ENCODE measurements at places on chromosomes 1 and 21. TPM values are rescaled to one million over a fixed set of nuclear protein-coding genes. Genes with fewer than 3 reads are reported as not detected.

DNA sequence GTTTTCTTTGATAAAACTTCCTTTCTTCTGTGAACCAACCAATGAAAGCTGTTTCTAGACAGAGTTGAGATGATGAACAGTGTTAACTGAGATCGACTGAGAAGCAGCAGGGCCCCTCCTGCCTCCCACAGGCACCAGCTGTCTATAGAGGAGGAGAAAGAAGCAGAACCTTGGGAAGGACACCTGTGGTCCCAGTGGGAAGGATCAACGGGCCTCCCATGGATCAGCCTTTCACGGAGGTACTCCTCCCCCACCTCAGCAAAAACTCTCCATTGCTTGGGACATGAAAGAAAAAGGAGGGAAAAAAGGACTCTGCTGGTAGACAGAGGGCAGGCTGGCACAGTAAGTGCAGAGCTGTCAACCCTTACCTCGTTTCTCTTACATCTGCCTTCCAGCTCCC is 40.5 kb downstream of the PLPPR5 start:
- DNase-seq: no peak

- no peak for DNase-seq
Observed at GRCh38 chr1:61487801-61488200, 237.1 kb downstream of the TM2D1 start.

DNA sequence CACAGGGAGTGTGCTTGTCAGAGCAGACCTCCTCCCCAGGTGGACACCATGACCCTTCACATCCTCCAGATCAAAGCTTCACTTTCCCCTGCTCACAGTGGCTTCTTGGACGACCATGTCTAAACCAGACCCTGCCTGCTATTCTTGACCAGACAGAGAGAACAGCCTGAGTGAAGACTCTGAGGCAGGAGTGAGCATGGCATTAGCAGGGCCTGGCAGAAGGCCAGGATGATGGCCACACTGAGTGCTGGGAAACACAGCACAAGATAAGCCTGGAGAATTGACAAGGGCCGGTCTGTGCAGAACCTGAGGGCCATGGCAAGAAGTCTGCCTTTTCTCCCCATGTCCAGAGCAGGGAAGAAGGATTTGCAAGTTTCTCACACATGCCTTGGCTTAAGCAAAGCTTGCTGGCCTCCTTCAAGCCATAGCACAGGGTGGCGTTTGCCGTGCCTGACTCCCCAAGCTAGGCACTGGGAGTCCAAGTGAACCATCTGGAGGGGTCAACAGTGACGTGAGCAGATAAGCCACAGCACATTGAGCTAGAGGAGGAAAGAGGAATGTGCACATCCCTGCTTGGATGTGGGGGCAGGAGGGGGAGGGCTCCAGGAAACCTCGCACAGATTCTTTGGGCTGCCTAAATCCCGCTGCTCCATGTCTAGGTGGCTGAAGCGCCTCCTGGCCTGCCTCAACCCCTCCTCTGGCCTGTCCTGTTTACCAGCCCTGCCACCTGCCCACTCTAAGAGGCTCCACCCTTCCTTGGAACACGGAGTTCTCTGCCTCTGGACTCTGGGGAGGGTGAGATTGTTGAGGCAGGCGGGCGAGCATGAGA is 87.1 kb downstream of the CD58 start:
- no peak for DNase-seq

DNA sequence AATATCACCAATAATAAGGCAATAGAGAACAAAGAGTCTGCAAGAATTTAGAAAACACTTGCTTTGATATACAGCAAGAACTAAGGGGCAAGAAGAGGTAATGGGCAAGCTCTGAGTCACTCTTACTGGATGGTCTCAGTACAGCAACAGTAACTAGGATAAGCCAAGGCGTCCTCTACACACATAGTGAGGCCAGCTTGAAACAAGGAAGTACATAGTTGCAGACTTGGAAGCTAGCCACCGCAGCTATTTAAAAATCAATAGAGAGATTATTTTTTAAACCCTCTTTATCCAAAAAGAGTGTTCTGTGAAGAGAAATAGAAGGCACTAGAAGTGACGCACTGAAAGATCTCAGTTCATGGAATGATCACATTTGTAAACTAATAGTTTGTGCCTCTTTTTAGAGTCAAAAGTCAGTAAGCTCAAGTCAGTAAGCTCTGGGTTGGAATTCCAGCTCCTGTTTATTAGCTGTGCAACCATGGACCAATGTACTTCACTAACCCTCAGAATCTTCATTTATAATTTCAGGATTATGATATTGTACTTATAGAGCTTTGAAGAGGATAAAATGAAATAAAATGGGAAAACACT is 118.6 kb downstream of the AKT3 start:
- DNase-seq: no peak

- no peak for DNase-seq
Observed at GRCh38 chr1:76465030-76465429, 390.5 kb downstream of the ST6GALNAC3 start.

- no peak for DNase-seq
Observed at GRCh38 chr1:201448990-201449389, 20.0 kb downstream of the PHLDA3 start.

- no peak for DNase-seq
Observed at GRCh38 chr1:6691507-6691906, 10.1 kb downstream of the DNAJC11 start.

DNA sequence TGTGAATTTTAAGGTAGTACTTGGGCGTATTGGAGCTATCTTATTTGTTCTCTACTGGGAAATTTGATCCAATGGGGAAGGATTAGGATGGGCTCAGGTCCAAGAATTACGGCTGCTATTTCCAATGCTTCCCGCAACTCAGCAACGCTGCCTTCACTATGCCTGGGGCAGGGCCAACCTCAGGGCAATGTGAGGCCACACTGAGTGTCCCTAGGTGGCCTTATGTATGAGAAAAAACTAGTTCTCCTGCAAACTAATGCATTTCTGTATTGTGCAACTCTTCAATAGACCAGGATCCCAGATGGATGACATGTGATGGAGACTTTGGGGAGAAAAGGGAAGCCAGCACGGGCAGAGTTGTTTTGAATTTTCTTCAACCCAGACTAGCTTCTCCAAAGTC is 168.1 kb downstream of the DUSP10 start:
- DNase-seq: no peak

DNA sequence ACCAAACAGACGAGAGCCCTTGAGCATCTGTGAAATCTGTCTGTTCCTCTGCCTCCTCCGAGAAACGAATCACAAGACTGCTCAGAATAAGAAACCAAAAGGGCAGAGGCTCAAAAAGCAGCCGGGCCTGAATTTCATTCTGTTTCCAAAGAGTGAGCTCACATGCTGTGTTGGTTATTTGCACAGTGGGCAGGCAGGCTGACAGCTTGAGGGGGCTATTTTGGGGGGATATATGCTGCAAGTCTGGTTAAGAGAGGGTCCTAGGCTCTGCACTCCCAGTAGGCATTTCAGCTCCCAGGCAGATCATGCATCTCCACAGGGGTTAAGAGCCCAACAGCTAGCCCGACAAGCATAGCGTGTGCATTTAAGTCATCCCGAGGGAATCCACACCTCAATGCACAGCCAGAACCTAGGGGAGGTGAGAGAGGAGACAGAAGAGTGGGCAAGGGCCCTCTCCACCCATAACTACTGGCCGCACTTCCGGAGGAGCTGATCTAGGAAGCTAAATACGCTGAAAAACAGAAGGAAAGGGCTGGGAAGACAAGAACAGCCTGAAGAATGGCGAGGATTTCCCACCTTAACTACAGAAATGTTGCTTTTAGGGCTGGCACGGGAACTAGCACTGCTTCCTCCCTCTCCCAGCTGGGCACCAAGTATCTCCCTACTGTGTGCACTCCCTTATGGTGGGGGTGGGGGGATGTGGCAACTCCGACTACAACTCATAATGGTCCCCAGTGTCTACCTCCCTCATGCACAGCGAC is 3.7 kb downstream of the PGBD5 start:
- no peak for DNase-seq

DNA sequence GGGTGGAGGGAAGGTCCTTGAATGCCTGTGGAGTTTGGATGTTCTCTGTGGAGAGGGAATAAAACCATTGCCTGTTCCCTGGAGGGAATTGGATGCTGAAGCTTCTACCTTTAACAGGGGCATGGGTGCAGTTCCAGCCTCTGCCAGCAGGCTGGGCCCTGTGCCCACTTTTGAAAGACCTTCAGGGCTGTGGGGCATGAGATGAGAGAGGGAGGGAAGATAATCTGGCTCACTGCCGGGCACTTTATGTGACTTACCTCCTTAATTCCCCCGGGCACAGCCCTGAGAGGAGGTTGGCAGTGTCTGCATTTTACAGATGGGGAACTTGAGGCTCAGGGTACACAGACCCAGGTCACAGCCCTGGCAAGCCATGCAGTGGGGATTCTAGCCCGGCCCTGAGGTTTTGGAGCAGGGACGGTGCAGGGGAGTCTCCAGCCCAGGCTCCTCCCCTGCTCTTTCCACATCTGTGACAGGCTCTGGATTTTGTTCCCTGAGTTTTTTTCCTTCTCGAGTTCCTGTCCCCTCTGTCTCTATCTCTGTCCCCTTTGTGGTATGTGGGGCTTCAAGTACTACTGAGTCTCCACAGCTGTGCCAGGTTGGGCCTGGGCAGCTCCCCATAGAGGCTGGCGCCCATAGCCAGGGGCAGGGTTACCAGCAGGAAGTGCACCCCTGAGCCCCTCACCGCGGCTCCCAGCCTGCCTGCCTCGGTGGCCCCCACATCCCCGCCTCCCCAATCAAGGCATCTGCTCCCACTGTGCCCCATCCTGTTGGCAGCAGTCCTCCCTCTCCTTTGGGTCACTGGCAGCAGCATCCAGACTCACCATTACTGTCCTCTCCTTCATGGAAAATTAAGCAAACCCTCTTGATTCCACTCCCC is 14.0 kb upstream of the THEMIS2 start:
- DNase-seq: peak; percentile 95

- no peak for DNase-seq
Observed at GRCh38 chr1:206703661-206704060, 19.0 kb downstream of the MAPKAPK2 start.

DNA sequence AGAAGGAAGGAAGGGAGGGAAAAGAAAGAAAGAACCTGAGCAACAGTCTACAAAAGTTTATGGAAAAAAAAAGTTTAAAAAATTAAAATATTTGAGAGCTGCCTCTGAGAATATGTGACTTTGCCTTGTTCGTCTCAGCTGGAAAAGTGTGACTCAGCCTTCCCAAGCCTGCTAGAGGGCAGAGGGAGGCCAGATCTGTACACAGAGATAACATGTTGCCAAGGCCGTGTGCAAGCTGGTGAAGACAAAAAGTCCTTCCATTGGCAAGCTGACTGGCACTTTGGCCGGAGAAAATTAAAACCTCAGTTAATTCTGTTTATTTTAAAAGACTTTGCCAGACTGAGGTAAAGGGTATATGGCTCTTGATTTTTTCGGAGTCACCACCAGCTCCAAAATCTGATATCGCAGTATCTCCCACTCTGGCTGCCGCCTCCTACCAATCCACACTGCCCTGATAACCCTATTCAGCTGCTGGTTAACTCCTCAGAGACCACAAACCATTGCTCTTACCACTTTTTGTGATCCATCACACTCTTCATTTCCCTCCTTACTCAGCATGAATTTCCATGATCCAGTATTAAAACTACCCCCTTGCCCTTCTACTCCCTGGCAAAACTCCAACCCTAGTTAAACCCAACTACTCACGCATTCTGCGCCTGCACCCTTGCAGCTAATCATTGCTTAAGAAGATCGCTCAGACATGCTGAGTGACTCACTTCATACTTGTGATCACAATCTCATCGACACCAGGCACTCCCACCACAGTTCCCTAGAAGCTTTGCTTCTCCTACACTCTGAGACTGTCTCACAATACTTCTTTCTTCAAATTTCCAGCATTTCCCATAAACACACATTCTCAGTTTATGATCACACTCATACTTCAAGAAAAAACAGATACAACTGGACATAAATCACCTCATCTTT is 5.7 kb upstream of the PPP1R15B start:
- no peak for DNase-seq

GRCh38 chr1:111201275-111202090 is 1.0 kb upstream of the DENND2D start:
- no peak for DNase-seq

GRCh38 chr1:171622152-171622462 is at the start of gene MYOCOS:
TSS of gene MYOCOS (plus strand) at chr1:171622243. CDS start at chr1:171623884, 1,641 bp downstream.
- no peak for DNase-seq

DNA sequence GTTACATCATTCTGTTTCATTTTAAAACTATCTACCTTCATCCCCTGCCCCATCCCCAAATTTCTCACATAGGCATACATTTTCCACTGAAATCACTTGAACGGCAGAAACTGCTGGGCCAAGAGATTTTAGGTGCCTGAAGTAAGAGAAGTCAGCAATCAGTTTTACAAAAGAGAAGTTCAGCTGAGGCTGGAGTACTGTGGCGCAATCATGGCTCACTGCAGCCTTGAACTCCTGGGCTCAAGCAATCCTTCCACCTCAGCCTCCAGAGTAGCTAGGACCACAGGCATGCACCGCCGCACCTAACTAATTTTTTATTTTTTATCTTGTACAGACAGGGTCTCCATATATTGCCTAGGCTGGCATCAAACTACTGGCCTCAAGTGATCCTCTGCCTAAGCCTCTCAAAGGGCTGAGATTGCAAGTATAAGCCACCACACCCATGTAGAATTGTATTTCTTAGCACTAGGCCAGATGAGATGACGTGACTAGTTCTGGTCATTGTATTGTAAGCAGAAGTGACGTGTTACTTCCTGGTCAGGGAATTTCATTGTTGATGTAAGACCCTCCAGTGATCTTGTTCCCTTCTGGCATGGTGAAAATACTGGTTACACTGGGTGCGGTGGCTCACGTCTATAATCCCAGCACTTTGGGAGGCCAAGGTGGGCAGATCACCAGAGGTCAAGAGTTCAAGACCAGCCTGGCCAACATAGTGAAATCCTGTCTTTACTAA is 7.1 kb downstream of the BECN2 start:
- DNase-seq: no peak

GRCh38 chr1:219264561-219264960 is 90.9 kb downstream of the LYPLAL1 start:
- no peak for DNase-seq

DNA sequence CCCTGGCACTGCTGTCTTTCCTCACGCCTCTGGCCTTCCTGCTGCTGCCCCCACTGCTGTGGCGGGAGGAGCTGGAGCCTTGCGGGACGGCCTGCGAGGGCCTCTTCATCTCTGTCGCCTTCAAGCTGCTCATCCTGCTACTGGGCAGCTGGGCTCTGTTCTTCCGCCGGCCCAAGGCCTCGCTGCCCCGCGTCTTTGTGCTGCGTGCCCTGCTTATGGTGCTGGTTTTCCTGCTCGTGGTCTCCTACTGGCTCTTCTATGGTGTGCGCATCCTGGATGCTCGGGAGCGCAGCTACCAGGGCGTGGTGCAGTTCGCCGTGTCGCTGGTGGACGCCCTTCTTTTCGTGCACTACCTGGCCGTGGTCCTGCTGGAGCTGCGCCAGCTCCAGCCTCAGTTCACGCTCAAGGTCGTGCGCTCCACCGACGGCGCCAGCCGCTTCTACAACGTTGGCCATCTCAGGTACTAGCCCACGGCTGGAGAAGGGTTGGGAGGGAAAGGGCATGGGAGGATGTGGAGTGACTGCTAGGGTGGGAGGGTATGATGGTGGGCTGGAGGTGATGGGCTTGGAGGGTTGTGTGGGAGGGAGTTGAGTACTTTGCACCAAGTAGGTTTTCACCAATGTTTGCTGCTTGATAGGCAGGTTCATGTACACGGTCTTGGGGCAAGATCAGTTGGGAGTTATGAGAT is 18.9 kb downstream of the VANGL2 start:
- no peak for DNase-seq

The TCHHL1 gene
- not detected for total RNA-seq

The S100A3 gene
- total RNA-seq: 1.7 TPM

The OR2L13 gene
- total RNA-seq: not detected

The FAAH gene
- 11.5 TPM for total RNA-seq

The FAM72B gene
- 0.95 TPM for total RNA-seq

The RCSD1 gene
- total RNA-seq: 20.7 TPM

Measured in omental fat pad (tissue), 4 donors.